ENCODE measurements at places on chromosomes 5 and 9.

DNA sequence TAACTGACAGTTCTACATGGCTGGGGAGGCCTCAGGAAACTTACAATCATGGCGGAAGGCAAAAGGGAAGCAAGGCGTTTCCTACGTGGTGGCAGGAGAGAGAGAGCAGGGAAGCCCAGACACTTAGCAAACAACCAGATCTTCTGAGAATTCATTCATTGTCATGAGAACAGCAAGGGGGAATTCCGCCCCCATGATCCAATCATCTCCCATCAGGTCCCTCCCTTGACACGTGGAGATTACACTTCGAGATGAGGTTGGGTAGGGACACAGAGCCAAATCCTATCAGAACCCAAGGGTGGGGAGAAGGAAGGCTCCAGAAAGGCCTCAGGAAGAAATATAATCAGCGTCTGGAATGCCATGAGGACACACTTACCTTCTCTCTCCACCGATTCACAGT, 34.3 kb downstream of the KIF4B start:
- H3K27me3 ChIP-seq: peaks cover 15% of the 10 kb centered on the region
- H3K36me3 ChIP-seq: no peaks in the 10 kb centered on the region
- DNase-seq: no peak
- no peak overlapping the region for H3K4me3 ChIP-seq

DNA sequence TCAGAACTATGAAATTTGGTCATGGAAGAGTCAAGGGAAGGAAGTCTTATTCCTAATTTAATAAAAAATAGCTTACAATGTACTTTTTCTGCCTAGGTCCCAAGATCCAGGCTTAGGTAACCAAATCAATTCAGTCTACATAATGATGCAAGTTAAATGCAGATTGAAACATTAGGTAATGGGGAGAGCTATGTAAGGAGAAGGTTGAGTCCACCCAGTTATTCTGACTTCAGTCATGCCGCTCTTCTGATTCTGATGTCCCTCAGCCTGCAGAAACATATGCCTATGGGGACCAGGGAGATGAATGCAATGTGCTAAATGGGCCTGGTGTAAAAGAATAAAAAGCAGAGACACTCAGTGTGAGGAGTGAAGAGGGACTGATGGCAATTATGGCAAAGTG, 63.9 kb downstream of the MAMDC2 start:
- H3K27me3 ChIP-seq: peaks cover 18% of the 10 kb centered on the region
- no peaks in the 10 kb centered on the region for H3K36me3 ChIP-seq
- H3K4me1 ChIP-seq: peaks cover 6% of the 10 kb centered on the region

DNA sequence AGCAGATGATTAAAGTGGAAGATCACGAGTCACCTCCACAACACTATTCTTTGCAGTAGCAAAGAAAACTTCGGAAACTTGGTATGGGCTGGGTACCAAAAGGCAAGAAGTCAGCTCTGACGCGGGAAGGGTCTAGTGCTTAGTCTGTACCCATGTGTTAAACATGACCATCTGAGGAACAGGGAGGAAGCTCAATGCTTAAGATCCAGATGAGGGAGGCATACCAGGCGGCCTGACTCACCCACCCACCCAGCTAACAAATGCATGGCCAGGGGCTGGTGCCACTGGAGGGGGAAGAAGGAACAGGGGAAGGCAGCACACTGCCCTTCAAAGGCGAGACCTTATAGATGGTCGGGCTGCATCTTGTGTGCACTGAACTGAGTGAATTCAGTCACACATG, 41.8 kb downstream of the CAMSAP1 start:
- no peaks in the 10 kb centered on the region for H3K27me3 ChIP-seq
- H3K4me1 ChIP-seq: peaks cover 17% of the 10 kb centered on the region
- DNase-seq: no peak
- peak overlapping the region; percentile 62 for H3K27ac ChIP-seq
- H3K4me3 ChIP-seq: no peak overlapping the region
- no peaks in the 10 kb centered on the region for H3K36me3 ChIP-seq

DNA sequence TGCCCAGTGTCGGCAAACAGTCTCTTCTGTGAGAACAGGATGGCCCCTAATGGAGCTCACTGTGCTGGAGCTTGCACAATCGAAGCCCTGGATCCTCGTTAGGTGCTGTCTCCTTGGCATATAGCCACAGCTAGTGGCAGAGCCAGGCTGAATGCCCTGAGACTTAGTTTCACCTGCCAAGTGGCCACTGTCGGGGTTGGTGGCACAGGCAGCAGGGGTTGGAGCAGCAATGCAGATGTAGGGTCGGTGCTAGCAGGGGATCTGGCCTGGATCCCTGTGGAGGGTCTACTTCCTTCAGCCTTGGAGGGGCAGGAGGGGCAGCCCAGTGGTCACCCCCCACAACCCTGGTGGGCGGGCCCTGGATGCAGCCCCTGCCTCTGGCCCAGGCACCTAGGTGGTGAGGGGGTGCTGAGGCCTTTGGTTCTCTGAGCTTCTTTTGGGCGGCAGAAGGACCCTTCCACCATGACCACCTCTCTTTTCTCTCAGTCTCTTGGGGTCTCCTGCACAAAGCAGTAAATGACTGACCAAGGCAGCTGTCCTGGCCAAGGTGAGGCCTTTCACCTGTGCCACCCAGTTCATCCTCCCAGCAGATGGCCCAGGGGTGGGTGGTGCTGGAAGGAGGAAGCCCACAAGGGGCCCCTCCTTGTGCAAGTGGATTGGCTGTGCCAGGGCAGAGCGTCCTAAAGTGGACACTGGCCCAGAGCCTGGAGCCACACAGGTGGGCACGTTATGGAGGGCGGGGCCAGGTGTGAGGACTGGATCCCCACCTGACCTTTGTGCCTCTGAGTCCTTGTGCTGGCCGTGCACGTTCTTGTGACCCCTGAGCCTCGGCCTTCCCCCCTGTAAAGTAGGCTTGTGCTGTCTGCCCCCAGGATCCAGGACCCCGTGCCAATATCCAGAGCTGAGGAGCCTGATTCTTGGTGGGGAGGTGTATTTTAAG, 44.8 kb downstream of the PHF2 start:
- no peak for DNase-seq
- H3K4me1 ChIP-seq: peaks cover 16% of the 10 kb centered on the region
- no peaks in the 10 kb centered on the region for H3K27me3 ChIP-seq
- H3K27ac ChIP-seq: no peak overlapping the region

- no peak overlapping the region for H3K27ac ChIP-seq
- H3K4me1 ChIP-seq: peaks cover 15% of the 10 kb centered on the region
- H3K4me3 ChIP-seq: no peak overlapping the region
These were observed 14.2 kb upstream of the PHF2 start for GRCh38 chr9:93562157-93562556.

GRCh38 chr9:18479405-18479804, 5.5 kb downstream of the ADAMTSL1 start:
- no peak for DNase-seq
- no peak overlapping the region for H3K4me3 ChIP-seq
- H3K27me3 ChIP-seq: peaks cover 28% of the 10 kb centered on the region
- no peaks in the 10 kb centered on the region for H3K36me3 ChIP-seq
- H3K27ac ChIP-seq: no peak overlapping the region

DNA sequence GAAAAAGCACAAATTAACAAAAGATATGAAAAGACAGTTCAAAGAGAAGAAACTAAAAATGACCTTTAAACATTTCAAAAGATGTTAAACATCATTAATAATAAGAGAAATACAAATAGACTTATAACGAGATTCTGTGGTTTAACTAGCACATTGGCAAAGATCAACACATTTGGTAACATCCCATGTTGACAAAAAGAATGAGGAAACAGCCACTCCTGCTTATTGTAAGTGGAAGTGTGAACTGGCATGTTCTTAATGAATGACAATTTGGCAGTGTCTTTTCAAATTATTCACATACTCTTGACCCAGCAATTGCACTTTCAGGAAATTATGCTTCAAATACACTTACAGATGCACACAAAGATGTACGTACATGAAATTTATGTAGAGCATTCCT, 176.3 kb downstream of the TLE1 start:
- no peak overlapping the region for H3K27ac ChIP-seq
- H3K4me3 ChIP-seq: no peak overlapping the region
- no peaks in the 10 kb centered on the region for H3K4me1 ChIP-seq
- H3K27me3 ChIP-seq: peaks cover 17% of the 10 kb centered on the region
- DNase-seq: no peak
- no peaks in the 10 kb centered on the region for H3K36me3 ChIP-seq

DNA sequence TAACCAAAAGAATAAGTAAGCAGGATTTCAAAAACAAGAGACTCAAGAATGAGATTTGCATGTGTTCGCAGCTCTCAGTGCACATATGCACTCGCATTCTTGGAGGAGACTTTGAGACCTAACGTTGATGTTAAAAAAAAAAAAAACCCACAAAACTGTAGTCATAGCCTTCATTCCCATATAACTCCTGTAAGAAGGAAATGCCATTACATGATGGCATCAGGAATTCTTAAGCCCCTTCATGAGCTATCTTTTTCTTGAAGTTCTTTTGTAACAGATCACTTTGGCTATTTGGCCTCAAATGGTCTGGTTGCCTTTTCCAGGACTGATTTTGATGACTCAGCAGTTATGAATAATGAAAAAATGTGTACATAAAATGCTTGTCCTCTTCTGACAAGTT, 113.8 kb downstream of the ALDH1A1 start:
- H3K36me3 ChIP-seq: no peaks in the 10 kb centered on the region
- peaks cover 6% of the 10 kb centered on the region for H3K27me3 ChIP-seq
- no peak overlapping the region for H3K27ac ChIP-seq
- no peak for DNase-seq
- H3K4me1 ChIP-seq: no peaks in the 10 kb centered on the region

- H3K27me3 ChIP-seq: no peaks in the 10 kb centered on the region
- H3K36me3 ChIP-seq: no peaks in the 10 kb centered on the region
- H3K4me1 ChIP-seq: no peaks in the 10 kb centered on the region
- H3K27ac ChIP-seq: no peak overlapping the region
These were observed 777.0 kb upstream of the WWC1 start for GRCh38 chr5:167514461-167514860.

GRCh38 chr9:107118863-107119624, 164.0 kb upstream of the RAD23B start:
- no peaks in the 10 kb centered on the region for H3K36me3 ChIP-seq
- peaks cover 10% of the 10 kb centered on the region for H3K4me1 ChIP-seq
- DNase-seq: no peak
- H3K4me3 ChIP-seq: no peak overlapping the region
- H3K27me3 ChIP-seq: peaks cover 14% of the 10 kb centered on the region

DNA sequence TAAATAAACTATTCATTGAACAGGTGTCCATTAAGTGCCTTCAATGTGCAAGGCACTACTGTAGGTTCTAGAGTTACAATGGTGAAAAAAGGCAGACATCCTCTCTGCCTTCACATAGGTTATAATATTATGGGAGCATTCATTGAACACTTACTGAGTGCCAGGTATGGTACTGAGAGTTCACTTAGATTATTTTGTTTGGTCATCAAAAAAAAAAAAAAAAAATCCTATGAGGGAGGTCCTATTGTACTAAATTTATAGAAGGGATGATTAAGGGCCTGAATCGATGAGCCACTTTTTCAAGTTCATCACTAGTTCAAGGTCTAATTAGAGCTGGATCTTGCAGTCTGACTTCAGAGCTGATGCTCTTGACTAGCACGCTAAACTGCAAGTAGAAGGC, 22.8 kb upstream of the PANK3 start:
- peaks cover 2% of the 10 kb centered on the region for H3K4me1 ChIP-seq
- H3K4me3 ChIP-seq: no peak overlapping the region
- no peak overlapping the region for H3K27ac ChIP-seq
- peaks cover 8% of the 10 kb centered on the region for H3K27me3 ChIP-seq
- peaks cover 5% of the 10 kb centered on the region for H3K36me3 ChIP-seq

DNA sequence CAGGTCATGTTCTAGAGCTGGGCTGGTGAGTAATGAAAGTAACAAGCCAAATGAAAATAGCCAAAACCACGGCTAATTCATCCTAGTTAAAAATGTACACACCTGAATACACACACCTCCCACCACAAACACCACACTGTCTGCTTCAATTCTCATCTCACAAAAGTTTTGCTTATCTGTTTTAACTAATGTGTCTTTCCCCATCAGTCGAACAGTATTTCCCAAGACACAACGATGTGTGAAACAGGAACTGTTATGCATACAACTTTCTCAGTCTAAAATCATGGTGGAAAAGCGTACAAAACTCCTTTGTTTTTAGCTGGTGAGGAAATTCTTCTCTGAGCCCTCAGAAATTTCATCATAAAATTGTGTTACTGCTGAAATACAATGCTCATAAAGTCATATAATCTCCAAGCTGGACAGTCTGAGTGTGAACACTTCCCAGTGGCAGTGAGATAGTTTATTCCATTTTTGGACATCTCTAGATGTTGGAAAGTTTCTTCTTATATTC, 242.4 kb downstream of the EFNA5 start:
- H3K27ac ChIP-seq: no peak overlapping the region
- peak overlapping the region; percentile 19 for H3K4me3 ChIP-seq
- no peaks in the 10 kb centered on the region for H3K36me3 ChIP-seq
- DNase-seq: no peak
- no peaks in the 10 kb centered on the region for H3K27me3 ChIP-seq

DNA sequence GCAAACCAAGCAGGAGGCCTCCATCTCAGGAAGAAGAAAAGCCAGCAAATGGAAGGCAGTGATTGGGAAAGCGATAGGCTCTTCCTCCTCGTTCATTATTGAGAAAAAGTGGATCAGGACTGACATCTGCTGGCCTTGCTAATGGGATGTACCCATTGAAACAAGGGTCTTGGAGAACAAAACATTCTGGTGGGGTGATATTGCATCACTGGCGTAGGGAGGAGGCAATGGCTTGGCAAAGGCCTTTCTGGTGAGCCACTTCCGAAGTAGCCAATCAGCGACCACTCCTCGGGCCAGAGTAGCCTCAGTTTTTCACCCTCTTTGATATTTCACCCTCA, 86.7 kb upstream of the NFIB start:
- no peak for DNase-seq
- no peaks in the 10 kb centered on the region for H3K36me3 ChIP-seq
- H3K27me3 ChIP-seq: no peaks in the 10 kb centered on the region

DNA sequence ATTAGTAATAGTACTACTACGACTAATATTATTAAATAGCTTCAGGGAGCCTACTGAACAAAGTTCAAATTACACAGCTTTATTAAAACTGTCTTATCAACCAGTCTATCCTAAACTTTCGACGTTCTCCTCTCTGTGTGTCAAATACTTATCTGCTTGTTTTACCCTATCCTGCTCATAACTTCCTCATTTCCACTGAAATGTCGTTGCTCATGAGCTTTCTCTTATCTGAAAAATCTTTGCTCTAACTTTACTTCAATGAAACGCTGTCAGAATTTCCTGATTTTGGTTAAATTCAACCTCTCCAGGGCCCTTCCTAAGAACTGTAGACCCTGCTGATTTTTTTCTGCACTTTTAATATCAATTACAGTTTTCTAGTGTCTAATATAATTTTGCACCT, 1431.0 kb upstream of the WWC1 start:
- no peak overlapping the region for H3K4me3 ChIP-seq
- H3K27me3 ChIP-seq: no peaks in the 10 kb centered on the region
- no peak overlapping the region for H3K27ac ChIP-seq
- H3K4me1 ChIP-seq: no peaks in the 10 kb centered on the region

GRCh38 chr5:54867310-54867944, 118.0 kb downstream of the ESM1 start:
- peaks cover 38% of the 10 kb centered on the region for H3K27me3 ChIP-seq
- peak overlapping the region; percentile 19 for H3K4me3 ChIP-seq
- H3K4me1 ChIP-seq: peaks cover 25% of the 10 kb centered on the region
- H3K36me3 ChIP-seq: no peaks in the 10 kb centered on the region

DNA sequence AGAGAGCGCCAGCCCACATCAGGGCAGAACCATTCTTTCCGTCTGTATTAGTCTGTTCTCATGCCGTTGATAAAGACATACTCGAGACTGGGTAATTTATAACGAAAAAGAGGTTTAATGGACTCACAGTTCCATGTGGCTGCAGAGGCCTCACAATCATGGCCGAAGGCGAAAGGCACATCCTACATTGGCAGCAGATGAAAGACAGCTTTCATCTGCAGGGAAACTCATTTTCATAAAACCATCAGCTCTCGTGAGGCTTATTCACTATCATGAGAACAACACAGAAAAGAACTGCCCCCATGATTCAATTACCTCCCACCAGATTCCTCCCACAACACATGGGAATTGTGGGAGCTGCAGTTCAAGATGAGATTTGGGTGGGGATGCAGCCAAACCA, 4.7 kb upstream of the FSD1L start:
- no peaks in the 10 kb centered on the region for H3K36me3 ChIP-seq
- H3K4me1 ChIP-seq: peaks cover 12% of the 10 kb centered on the region
- H3K27me3 ChIP-seq: no peaks in the 10 kb centered on the region
- H3K4me3 ChIP-seq: no peak overlapping the region

Data from natural killer cell treated with Interleukin-12 subunit alpha and Interleukin-12 subunit beta and Interleukin-15 and Interleukin-18, amount 100 ng/mL, for 72 hours (primary cell).